ENCODE measurements at places on chromosomes 4 and X.

DNA sequence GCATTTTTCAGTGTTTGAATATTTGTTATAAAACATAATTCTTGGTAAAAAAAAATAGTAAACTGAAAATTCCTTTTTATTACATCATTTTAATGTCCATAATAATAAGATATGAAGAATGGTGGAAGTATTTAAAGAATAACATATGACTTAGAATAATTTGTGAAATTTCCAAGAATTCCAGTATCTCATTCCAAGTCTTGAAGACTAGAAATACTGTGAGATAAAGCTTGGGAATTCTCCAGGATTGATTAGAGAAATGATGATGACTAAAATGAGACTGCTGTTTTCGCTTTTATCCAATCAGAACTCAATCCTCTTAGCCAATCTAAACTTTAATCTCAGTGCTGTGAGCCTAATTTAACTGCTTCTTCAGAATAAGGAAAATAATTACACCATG lies 184.2 kb upstream of the HCCS start:
- no peak for DNase-seq

- DNase-seq = peak; percentile 51
These were observed 556.3 kb downstream of the PPARGC1A start for GRCh38 chr4:23333556-23333945.

DNA sequence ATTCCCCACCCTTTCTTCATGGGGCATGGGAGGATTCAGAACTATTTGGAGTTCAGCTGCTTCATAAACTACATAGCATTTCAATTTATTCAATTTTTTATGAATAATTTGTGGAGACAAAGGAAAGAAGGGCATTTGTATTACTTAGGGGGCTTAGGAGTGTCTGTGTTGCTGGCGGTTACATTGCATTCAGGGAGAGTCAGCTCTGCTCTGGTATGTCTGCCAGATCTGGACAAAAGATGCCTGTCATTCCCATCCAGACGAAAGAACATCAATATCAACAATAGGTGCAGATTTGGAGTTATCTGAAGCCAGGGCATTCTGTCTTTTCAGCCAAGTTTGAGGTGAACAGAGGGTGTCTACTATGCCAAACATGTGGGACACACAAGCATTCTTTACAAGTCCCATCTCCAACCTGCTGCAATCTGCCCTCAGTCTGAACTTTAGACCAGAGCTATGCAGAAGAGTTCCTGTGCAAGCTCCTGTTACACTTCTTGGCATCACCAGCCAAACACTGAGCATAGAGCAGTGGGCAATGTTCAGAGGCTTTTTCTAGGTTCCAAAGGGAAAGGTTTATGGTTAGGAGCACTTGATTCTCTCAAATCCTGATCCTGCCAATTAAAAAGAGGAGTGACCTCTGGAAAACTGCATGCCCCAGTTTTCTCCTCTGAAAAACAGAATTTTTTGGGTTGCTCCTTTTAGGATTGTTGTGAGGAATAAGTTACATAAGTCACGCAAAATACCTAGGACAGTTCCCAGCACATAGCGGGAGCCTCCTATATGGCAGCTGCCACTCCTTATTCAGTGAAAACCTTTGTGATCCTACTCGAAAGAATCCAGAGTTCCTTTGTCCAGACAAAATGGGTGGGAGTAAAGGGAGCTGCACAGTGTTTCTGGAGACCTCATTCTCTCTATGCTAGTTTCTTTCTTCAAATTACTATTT lies 719.5 kb upstream of the SLIT2 start:
- DNase-seq = no peak

GRCh38 chrX:103061486-103061885 lies 2.5 kb downstream of the BEX1 start:
- DNase-seq = no peak

GRCh38 chr4:63226229-63226628 lies 1183.0 kb downstream of the TECRL start:
- DNase-seq = no peak

DNA sequence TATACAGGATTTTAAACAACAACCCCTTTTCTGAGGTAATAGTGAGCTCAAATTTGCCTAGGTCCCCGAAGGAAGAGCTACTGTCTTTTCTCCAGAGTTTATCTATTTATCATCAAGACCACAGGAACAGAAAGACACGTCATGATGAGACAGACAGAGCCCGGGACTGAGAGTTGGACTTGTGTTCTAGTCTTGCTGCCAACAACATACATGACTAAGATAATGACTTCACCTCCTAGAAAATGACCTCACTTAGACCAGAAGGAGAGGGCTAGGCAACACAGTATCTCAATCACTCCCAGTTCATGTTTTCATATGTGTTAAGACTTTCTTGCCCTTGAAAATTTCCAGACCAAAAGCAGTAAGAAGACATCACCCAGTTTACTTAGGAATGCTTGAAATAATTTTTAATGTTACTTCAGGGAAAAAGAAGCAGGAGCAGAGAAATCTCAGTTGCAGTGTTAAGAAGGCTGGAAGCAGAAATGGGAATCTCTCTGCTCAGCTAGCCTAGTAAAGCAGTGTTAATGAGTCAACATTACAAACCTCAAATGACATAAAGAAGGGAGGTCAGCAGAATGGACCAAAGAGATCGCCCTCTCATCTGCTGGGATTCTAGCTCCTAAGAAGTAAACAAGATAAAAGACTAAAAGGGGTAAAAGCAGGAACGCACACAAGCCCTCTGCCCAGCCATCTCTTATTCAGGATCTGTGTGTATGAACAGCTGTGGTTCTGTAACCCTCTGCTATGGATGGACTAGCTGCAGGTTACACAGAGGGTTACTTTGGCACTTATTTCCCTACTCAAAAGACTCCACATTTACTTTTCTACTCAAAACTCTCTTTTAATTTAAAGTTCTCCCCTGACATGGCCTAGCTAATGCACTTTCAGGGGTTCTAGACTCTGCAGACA lies 24.8 kb downstream of the PDGFC start:
- no peak for DNase-seq

- DNase-seq = no peak
These were observed 73.0 kb upstream of the SCOC start for GRCh38 chr4:140300271-140300970.

DNA sequence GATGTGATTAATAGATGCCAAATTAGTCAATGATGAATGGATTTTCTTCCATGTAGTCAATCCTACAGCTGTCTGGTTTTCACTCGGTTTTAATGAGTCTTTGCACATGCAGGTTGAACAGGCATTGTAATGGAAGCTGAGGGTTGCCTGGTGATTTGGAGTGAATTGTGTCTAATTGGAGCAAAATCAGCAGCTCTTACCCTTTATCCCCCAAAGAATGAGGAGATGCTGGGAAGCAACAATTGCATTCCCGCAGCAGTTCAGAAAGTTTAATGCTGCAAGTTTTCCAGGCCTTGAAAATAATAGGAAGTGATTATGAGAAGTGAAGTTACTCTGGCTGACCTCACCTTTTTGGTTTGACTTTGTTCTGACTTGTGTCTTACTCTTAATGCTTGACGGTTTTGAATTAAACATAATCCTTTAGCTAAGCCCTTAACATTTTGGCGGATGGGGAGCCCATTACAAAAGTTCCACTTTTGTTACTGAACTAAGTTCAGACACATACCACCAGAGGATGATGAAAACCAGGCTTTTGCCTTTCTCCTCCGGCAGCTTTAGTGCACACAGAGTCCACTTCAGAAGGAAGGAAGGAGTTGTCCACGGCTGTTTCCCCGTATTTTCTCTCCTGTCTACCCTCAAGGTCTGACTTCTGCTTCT lies 78.8 kb upstream of the TBC1D9 start:
- no peak for DNase-seq

- no peak for DNase-seq
These were observed 49.6 kb downstream of the FBXL5 start for GRCh38 chr4:15605537-15605936.

- DNase-seq = no peak
These were observed 748.6 kb downstream of the STPG2 start for GRCh38 chr4:97394653-97395052.

DNA sequence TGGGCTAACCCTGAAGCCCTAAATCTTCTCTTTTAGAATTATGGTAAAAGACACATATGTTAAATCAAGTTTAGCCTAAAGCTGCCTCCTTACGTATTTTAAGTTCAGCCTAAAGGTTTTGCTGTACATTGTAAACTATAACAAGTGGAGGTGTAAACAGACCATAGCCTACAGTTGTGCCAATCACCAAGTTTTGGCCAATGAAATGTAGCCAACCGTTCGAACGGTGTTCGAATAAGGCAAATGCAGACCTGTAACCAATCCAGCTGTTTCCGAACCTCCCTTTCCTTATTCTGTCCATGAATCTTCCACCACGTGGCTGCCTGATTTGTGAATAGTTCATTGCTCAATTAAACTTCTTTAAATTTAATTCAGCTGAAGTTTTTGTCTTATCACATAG lies 52.1 kb upstream of the TBC1D9 start:
- DNase-seq = no peak

DNA sequence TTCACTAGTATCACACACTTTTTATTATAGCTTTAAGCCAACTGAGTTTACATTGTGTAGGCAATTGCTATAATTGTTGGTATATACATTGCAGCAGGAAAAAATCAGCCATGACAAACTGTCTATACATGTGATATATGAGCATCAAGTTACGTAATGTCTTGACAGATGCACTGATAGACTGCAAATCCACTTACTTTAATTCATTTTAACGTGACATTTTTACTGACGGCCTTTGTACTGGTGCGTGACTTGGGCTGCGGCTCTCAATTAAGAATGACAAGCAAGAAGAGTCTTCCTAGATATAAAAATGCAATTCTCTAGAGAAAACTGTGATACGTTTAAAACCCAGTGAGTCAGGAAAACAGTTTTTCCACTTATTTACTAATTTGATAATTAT lies 143.8 kb downstream of the ACTRT1 start:
- no peak for DNase-seq

- peak; percentile 1 for DNase-seq
These were observed 159.5 kb upstream of the USP38 start for GRCh38 chr4:143025081-143025704.

GRCh38 chrX:23699636-23700194 lies 32.4 kb downstream of the PRDX4 start:
- DNase-seq = peak; percentile 7

DNA sequence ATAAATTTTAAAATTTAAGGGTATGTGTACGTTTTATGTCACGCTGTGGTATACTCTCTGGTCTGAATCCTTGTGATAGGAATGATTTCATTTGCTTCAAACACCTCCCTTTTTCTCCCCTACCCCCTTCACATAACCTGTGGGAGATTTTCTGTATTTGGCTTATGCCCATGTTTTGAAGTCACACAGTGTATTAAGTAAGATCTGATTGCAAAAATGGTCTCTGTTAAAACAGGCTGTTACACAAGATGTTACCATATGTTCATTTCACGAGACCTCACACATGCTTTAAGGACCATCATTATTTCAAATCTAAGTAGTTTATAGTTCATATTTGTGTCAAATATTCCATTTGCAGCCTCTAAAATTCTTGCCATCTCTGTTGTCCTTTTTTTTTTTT lies 63.5 kb downstream of the TMEM131L start:
- no peak for DNase-seq

- no peak for DNase-seq
These were observed 1.7 kb downstream of the SLC25A4 start for GRCh38 chr4:185144601-185145240.

DNA sequence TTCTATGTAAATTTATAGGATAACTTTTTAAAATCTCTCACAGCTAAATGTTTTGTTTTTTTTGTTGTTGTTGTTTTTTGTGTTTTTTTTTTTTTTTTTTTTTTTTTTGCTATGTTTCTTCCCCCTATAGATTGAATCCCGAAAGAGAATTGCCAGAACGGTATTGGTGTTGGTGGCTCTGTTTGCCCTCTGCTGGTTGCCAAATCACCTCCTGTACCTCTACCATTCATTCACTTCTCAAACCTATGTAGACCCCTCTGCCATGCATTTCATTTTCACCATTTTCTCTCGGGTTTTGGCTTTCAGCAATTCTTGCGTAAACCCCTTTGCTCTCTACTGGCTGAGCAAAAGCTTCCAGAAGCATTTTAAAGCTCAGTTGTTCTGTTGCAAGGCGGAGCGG lies 4.1 kb downstream of the BRS3 start:
- DNase-seq = no peak

DNA sequence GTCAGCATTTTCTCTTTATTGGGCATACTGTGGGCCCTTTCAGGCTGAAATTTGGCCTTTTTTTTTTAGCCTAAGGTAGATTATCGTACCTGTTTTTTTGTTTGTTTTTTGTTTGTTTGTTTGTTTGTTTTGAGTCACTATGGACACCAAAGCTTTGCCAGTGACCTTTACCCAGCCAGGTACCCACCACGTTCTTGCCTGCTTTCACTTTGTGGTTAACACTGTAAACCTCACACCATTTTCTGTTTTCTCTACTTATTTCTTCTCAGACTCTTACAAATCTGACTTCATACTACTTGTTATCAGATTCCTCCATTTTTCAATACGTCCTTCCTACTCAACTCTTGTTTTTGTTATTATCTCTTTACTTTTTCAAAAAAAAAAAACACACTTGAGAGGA lies 81.5 kb downstream of the ZNF674 start:
- peak; percentile 14 for DNase-seq

- DNase-seq = no peak
These were observed 484.2 kb upstream of the BOD1L1 start for GRCh38 chr4:14111730-14112181.

DNA sequence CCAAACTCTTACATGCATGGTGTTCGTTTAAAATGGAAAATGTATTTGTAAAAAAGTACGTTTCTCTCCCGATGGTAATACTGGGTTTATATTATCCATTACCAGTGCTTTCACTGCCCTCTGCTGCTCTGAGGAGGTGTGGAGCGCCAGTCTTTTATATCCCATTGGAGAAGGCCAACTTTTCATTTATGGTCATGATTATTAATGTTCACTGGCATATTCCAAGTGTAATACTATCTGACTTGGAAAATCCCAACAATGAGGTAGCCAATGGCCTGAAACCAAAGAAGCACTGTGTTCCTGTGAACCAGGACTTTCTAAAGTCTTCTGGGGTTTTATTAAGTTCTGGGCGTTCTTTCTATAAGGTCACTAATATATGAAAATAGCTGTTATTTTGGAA lies 80.7 kb downstream of the SYNPO2 start:
- DNase-seq = no peak

DNA sequence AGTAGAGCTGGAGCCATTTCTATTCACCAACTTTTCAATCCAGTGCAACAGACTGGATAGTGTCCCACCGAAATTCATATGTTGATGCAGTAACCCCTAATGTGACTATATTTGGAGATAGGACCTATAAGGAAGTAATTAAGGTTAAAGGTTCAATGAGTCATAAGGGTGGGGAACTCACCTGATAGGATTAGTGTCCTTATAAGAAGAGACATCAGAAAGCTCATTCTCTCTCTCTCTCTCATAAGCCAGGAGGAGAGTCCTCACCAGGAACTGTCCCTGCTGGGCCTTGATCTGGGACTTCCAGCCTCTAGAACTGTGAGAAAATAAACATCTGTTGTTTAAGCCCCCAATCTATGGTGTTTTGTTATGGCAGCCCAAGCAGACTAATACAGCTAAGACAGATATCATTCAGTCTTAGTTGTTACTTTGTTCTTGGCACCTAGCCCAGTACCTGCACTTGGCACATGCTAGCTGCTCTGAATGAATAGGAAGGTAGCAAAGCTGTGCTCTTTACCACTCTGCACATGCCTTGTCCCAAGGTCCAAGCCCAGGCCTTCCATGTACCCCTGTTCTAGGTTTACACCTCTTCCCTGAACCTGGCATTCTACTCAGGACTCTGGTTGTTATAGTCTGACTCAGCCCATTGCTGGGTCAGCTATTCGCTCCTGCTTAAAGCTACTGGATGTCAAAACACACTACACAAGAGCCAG lies 19.2 kb upstream of the BRS3 start:
- no peak for DNase-seq

All from CD4-positive, alpha-beta T cell treated with Interleukin-17A for 1 hour (primary cell).